ENCODE measurements at places on chromosomes 1 and 21. TPM values are rescaled to one million over a fixed set of nuclear protein-coding genes. Genes with fewer than 3 reads are reported as not detected.

DNA sequence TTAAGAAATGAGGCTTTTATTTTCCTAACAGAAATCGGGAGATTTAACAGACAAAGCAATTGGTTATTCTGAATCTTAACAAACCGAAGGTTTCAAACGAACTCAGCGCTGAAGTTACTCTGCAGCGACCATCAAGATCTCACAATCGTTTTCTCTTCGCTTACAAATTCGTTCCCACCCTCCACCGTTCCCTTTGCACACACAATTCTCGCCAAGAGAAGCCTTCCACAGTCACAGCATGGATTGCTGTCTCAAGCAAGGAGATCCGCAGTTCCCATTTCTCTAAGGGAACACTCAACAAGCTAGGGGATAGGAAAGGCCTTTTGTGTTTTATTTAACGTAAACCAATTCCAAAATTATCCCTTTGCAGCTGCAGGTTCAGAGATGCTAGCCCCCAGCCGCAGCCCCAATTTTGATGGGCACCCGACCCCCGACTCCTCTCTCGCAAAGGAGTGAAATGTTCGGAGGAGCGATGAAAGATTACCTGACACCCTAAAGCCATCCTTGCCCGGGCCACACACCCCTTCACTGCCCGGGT is 755 bp downstream of the FBXO42 start:
- DNase-seq = no peak

- DNase-seq = no peak
Measured at GRCh38 chr1:19654386-19654785, 10.3 kb downstream of the NBL1 start.

DNA sequence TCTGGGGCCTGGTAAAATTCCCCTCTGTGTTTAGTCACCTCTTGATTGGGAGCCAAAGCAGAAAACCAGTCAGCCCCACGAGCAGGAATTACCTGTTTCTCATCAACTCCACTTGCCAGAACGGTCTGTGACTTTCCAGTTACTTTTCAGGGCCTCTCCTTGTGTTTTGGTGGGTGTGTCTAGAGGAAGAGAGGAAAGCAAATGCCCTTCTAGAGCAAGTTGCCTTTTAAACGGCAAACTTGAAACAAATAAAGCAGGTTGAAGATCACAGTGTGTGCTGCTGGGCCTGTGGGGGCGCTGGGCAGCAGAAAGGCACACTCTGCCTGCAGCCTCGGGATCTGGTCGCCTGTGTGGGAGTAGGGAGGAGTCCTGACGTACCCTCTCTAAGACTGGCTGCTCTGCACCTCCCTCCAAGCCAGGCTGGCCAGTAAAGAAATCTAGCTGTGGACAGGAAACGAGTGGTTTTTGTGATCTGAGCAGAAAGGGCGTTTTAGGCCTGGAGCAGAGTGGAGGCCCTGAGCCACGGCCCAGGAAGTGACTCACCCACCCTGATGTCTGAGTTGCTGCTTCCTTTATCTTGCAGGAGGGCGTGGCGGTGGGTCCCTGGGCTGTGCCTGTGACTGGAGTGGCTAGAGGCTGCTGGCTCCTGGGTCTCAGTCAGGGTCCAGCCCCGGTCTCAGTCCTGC is 11.1 kb upstream of the S100A11 start:
- DNase-seq = peak; percentile 79

GRCh38 chr21:44773291-44773932 is 28.2 kb downstream of the UBE2G2 start:
- no peak for DNase-seq

GRCh38 chr21:33155005-33155404 is 74.7 kb upstream of the IFNAR2 start:
- no peak for DNase-seq

DNA sequence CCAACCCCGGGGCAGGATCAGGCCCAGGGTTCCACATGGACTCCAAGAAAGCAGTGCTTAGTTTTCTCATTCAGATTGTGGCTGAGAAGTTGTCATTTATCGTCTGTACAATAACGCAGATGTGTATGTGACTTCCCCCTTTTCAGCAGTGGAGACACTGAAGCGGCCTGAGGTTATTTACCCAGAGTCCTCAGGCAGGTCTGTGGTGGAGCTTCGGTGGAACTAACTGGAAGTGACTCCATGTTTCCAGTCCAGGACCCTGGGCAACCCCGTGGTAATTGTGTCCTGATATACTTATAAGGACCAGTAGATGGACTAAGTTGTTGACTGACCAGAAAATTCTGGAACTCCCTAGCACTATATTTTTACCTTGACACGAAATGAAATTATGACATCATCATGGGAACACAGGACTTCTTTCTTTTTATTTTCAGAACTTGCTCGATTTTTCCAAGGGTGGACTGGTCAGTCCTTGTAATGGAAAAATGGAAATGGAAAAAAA is 1.0 kb upstream of the IER5 start:
- no peak for DNase-seq

DNA sequence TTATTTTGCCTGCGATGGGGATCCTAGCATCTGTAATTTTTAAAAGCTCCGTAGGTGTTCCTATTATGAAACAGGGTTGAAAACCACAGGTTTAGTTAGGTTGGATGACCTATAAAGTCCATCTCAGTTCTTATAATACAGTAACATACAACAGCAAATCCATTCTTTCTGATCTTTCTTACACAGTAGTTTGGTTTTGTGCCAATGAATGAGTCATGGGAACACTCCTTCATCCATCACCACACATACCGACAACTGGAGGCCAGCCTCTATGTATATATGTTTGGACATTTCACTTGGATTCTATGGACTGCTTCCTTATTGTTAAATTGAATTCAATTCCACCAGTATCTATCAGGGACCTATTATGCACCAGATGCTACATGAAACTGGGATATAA is 118.4 kb upstream of the L1TD1 start:
- DNase-seq = no peak

DNA sequence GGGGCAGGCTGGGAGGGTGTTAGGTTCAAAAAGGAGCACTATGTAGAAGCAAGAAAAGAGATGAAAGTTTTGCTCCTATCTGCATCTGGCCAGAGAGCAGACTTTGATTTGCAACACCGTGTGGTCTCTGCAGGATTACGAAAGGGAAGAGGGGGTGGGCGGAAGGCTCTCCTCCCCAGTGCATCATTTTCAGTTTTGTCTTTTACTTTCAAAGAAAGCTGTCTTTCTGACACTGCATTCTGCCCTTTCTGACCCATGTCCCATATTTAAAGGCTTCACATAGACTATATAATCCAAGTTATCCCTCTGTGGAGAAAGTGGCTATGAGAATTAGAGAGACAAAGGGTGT is 126.5 kb downstream of the RHOU start:
- DNase-seq = no peak

DNA sequence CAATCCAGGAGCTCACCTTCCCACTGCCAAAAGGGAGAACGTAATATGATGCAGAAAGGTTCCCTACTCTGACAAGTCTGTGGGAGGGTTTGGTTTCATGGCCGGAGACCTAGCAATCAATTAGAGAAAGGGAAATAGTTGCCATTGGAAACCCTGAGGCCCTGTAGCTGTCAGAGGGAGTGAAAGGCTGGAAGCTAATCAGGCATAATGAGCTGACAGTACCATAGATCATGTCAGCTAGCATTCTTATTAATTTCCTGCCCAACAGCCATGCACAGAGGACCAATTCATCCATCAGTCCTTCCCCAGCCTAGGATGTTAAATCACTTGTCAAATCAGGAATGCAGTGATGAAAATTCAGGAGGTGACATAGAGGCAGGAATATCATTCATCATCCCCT is 527.3 kb downstream of the PLPP3 start:
- DNase-seq = no peak

The FMO5 gene
- total RNA-seq = 1.7 TPM

The RXFP4 gene
- not detected for total RNA-seq

The OVAAL gene
- total RNA-seq = not detected

The PODN gene
- total RNA-seq = 0.23 TPM

The MYBPH gene
- total RNA-seq = not detected

The KPNA6 gene
- total RNA-seq = 91.2 TPM

The TDRKH gene
- 25.3 TPM for total RNA-seq

The S100A7A gene
- not detected for total RNA-seq

The AIRE gene
- total RNA-seq = 0.09 TPM

All from WTC11 (cell line).